ENCODE measurements at places on chromosomes 7 and 10.

- DNase-seq = no peak
Measured at GRCh38 chr7:119571666-119572065, 701.3 kb upstream of the KCND2 start.

GRCh38 chr10:129941199-129942018, 22.7 kb downstream of the EBF3 start:
- DNase-seq = no peak

DNA sequence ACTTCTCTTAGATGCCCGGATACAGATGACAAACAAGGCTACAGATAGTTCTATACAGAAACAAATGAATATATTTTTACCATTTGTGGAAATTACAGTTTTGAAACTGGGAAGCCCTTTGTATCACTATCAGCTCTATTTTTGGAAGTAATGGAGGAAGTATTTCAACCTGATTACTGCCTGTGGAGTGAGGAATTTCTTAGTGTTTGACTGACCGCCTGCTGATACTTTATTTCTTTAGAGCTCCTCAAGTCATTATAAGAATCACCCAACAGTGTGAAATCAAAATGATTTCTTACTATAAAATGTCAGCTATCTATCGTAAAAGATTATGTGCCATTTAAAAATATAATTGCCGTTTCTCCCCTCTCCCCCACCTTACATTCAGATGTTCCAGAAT, 290.9 kb downstream of the SDK1 start:
- no peak for DNase-seq

- peak; percentile 86 for DNase-seq
Measured at GRCh38 chr10:27611236-27611635, 107.1 kb downstream of the RAB18 start.

DNA sequence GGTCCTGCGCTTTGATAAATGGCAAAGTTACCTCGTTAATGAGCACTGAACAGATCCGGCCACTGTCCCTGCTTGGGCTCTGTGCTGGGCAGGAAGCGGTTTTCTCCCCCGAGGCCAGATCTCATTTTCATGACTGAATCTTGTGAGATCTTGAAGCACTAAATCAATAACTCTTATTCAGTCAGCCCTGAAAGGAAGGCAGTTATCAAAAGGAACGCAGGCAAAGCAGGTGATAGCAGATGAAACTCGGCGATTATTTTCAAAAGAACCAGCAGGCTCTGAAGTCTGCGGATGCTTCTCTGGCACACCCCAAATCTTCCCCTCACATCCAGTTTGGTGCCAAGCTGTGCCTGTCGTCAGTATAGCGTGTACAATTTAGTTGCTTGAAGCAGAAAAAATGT, 228.7 kb downstream of the BAMBI start:
- no peak for DNase-seq

DNA sequence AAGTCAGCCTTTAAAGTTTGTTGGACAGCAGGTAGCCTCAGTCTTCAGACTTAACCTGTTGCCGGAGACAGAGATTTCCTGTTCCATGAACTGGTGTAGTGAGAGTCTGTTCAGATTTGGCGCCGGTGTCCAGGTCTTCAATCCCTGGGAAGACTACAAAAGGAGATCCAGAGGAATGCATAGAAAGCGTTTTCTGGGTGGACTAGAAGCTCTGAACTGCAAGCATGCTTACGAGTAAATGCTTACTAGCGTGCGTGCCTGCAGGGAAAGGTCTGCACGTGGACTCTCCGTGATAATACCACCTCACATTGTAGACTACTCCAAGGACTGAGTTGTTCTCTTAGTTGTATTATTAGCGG, 878 bp downstream of the GLRX3 start:
- peak; percentile 6 for DNase-seq

GRCh38 chr7:150420987-150421674, 29.3 kb upstream of the GIMAP8 start:
- DNase-seq = peak; percentile 64

- no peak for DNase-seq
Measured at GRCh38 chr7:70314221-70314620, 715.9 kb downstream of the AUTS2 start.

GRCh38 chr7:130356121-130356875, 11.7 kb downstream of the CPA5 start:
- DNase-seq = peak; percentile 100

DNA sequence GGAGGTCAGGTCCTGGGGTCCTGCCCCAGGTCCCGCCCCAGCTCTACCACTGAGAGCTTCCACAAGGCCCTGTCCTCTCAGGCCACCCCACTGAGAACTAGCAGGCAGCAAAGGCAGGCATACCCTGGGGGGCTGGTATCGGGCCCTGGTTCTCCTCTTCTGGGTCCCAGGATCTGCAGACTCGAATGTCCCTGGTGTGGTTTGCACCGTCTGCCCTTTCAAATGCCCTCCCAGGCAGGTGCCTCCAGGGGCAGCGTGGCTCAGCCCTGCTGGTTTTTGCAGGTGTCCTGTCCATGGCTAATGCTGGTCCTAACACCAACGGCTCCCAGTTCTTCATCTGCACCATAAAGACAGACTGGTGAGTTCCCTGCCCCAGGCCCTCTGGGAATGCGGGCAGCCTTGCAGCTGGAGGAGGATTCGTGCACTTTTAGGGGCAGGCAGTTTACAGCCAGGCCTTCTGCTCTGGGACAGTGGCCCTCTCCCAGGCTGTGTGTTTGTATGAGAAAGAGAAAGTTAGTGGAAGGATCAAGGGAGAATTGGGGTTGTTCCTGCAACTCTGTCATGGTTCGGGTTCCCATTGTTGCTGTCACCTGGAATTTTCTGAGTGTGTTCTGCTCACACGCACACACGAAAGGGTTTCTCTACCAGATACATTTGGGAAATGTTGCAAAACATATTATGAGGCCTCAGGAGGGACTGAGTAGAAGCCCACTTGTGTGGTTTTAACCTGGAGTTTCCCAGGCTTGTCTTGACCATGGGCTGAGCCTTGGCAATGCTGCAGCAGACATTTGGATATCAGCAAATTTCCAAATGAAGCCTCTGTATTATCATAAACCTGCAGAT, 5.0 kb downstream of the PPIF start:
- DNase-seq = no peak

- no peak for DNase-seq
Measured at GRCh38 chr7:108623220-108623619, 53.5 kb downstream of the DNAJB9 start.

DNA sequence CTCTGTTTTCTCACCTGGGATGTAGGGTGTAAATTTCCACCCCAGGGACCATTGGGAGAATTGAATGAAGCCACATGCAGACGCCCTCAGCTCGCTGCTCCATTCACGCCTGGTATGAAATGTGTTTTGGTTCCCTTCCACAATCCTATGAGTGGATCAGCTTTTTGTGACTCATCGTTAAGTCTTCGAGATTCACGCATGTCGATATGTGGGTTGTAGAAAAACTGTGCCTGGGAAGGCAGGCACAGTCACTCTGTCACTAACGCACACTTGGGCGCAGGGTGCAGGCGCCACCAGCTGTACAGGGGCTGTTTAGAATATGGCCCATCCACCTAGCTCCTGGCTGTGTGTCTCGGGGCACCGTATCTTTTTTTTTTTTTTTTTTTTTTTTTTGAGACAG, 64.2 kb upstream of the SH2B2 start:
- peak; percentile 31 for DNase-seq

DNA sequence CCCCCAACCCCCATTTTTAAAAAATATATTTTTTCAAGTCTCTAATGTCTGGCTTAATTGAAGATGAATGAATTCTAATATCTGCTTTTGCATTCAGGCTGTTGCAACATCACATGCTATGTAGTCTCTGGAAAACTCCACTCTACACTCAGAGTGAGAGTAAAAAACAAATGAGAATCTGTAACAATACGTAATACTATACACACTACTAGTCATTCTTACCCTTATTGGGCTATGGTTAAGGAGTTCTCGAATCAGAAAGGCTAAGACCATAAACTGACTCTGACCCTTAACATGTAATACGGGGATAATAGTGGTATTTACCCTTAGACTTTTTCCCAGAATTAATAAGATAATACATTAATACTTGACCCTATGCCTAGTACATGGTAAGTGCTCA, 42.9 kb upstream of the TMEM168 start:
- no peak for DNase-seq

DNA sequence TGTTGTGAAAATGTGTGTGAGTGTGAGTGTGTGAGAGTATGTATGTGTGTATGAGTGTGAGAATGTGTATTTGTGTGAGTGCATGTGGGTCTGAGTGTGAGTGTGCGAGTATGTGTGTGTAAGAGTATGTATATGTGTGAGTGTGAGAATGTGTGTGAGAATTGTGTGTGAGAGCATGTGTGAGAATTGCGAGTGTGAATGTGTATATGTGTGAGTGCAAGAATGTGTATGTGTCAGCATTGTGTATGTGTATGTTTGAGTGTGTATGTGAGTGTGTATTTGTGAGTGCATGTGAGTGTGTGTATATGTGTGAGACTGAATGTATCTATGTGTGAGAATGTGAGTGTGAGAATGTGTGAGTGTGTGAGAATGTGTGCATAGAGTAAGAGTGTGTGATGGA, 72.0 kb upstream of the PCBD1 start:
- DNase-seq = no peak

- peak; percentile 83 for DNase-seq
Measured at GRCh38 chr7:34747867-34748727, 90.1 kb downstream of the NPSR1 start.

- DNase-seq = no peak
Measured at GRCh38 chr10:121084016-121084674, 233.0 kb downstream of the WDR11 start.

DNA sequence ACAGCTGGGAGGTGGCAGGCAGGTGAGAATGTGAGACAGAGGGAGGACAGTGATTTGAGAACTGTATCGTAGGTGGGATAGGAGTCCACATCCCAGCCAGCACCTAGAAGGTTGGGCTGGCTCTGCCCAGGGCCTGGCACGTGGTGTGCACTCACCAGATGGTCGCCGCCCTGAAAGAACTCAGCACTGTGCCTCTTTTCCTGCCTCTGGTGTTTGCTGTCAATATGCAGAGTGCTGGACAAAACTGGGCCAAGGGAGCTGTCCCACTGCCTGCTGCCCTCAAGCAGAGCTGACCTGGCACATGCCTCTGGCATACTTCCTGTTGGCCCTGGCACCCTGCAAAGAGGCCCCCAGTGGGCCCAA, 36.8 kb downstream of the CHST3 start:
- DNase-seq = no peak

- DNase-seq = peak; percentile 41
Measured at GRCh38 chr7:157337316-157338149, 729 bp downstream of the DNAJB6 start.

DNA sequence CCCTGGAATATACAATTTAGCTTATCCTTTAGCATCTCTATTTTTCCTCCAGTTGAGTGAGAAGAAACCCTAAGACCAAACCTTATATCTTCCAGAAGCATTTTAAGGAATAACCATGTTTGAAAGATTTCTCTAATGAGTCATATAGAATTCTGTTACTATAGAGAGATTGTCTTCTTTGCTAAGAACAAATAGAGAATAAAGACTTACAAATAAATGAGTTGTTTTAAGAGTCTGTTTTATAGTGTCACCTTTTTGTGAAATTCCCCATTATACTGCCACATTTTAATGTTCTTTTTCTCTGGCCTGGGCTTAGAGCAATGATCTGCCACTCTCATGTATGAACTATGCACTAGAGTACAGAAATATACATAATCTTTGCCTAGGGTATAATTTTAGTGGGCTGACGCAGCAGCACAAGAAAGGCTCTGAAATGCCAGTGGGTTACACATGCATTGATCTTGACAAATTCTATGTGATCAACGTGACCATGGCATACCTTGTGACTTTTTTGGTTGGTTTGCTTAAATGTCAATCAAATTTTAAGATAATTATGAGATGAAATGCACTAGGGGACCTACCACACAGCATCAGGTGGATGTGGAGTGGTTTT, 145.1 kb upstream of the MKLN1 start:
- DNase-seq = peak; percentile 11

- DNase-seq = no peak
Measured at GRCh38 chr7:132575982-132576720, at the start of gene PLXNA4. Gene PLXNA4 (minus strand): TSS chr7:132576470. CDS start chr7:132508693, 67,777 bp downstream.

DNA sequence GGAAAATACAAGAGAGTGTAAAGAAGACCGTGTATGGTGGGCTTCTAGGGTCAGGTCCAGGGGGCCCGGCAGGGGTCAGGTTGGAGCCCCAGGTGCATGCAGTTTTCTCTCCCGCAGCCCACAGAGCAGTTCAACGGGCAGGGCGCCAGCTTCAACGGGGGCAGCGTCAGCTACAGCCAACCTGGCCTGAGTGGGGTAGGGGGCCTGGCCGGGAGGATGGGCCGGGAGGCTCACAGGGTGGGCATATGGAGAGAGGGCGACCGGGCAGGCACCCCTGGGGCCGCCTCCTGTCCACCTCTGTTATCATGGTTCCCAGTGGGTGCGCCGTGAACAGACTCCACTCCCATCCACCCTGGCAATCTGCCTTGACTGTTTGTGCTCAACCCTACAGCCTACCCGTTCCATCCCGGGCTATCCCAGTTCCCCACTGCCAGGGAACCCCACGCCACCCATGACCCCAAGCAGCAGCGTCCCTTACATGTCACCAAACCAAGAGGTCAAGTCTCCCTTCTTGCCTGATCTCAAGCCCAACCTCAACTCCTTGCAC, 11.5 kb downstream of the ZMIZ2 start:
- DNase-seq = no peak

DNA sequence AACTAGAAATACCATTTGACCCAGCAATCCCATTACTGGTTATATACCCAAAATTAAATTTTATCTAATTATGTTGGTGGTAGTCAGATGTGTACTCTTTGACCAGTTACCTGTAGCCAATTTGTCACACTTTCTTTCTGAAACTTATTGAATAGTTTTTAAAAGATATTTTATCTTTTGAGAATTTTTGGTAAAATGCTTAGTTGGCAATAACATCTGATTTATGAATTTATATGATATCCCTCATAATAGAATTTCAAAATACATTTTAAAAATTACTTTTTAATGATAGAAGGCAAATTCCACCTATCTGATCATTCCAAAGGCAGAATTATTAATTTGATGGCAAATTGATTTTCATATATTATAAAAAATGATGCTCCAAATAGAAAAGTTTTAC, 569.3 kb downstream of the ATRNL1 start:
- DNase-seq = no peak

DNA sequence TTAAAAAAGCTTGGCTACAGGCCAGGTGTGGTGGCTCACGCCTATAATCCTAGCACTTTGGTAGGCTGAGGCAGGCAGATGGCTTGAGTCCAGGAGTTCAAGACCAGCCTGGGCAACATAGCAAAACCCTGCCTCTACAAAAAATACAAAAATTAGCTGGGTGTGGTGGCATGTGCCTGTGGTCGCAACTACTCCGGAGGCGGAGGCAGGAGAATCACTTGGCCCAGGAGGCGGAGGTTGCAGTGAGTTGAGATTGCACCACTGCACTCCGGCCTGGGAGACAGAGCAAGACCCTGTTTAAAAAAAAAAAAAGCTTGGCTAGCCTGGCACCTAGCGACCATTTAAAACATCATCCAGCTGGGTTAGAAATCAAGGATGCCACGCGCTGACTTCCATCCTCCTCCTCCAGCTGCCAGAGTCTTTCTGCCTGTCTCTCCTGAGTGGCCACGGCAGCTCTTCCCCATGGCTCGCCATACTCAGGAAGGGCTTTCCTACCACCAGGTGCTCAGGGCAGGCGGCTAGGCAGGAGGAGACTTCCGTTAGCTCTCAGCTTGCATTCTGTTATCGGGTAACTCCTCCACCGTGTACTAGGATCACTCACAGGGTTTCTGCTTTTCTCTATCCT, 45.0 kb downstream of the DENND2A start:
- no peak for DNase-seq

Measured in fibroblast of skin of right quadriceps (primary cell).